ENCODE measurements at places on chromosomes 5 and 9. TPM values are rescaled to one million over a fixed set of nuclear protein-coding genes. Genes with fewer than 3 reads are reported as not detected.
A peak's percentile ranks its signal among the peaks of the same experiment; 100 is the strongest.

DNA sequence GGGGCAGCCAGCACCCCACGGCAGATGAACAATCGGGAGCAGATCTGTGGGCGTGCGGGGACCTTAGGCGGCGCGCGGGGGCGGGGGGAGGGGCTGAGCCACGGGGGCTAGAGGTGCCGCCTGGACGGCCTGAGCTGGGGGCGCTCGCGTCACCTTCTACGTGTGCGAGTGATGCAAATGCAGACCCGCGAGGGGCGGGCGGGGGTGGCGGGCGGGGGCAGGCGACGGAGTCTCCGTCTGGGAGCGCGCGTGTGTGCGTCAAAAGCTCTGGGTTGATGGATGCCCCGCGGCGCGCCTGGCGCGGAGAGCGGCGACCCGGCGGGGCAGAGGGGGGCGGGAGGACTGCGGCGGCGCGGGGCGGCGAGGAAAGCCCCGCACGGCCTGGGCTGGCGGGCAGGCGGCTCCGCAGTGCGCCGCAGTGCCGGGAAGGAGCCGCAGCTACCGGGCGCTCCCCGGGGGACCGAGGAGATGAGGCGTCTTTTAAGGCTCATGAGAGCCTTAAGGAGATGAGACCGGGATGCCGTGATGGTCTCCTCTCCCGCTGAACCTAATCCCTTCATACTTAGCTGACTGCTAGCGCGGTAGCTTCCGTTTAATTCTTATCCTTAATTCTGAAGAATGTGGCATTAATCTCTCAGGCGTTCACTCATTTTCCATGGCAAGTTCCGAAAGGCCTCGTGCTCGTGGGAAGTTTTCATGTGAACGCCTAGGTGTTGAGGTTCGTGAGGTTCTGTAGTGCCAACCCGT is 1.5 kb downstream of the SV2C start:
- DNase-seq = peak; percentile 15
- peak overlapping the region; percentile 31 for H3K4me3 ChIP-seq
- no peaks in the 10 kb centered on the region for H3K27me3 ChIP-seq
- H3K27ac ChIP-seq = no peak overlapping the region
- H3K36me3 ChIP-seq = no peaks in the 10 kb centered on the region
- H3K4me1 ChIP-seq = peaks cover 17% of the 10 kb centered on the region

GRCh38 chr9:73597771-73598170 is 446.1 kb downstream of the ANXA1 start:
- H3K4me1 ChIP-seq = no peaks in the 10 kb centered on the region
- H3K27me3 ChIP-seq = no peaks in the 10 kb centered on the region
- H3K36me3 ChIP-seq = no peaks in the 10 kb centered on the region
- H3K27ac ChIP-seq = no peak overlapping the region
- H3K4me3 ChIP-seq = no peak overlapping the region

DNA sequence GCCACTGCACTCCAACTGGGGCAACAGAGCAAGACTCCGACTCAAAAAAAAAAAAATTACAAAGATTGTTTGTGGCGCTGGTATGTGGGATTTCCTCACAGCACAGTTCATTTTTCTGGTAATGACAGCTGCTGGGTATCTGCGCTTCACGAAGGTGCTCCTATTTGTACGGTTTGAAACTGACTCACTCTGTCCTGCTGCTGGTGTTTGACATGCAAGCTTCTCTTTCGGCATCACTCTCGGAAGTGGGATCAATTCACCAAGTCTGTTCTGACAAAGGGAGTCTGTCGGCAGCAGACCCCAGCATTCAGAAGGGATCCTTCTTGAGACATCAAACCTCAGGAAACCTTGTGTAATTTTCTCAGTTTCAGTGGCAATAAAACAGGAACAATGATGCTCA is 26.3 kb downstream of the MAML1 start:
- no peak for DNase-seq
- no peak overlapping the region for H3K4me3 ChIP-seq
- peaks cover 37% of the 10 kb centered on the region for H3K4me1 ChIP-seq

GRCh38 chr9:95139126-95139525 is 178.4 kb downstream of the FANCC start:
- no peaks in the 10 kb centered on the region for H3K27me3 ChIP-seq
- H3K4me1 ChIP-seq = peaks cover 7% of the 10 kb centered on the region
- H3K36me3 ChIP-seq = no peaks in the 10 kb centered on the region
- no peak overlapping the region for H3K27ac ChIP-seq
- H3K4me3 ChIP-seq = no peak overlapping the region

- no peak for DNase-seq
- H3K27ac ChIP-seq = no peak overlapping the region
- no peaks in the 10 kb centered on the region for H3K4me1 ChIP-seq
- no peak overlapping the region for H3K4me3 ChIP-seq
- H3K27me3 ChIP-seq = no peaks in the 10 kb centered on the region
These were observed 156.3 kb downstream of the PARP8 start for GRCh38 chr5:50822761-50823160.

- no peaks in the 10 kb centered on the region for H3K36me3 ChIP-seq
- no peaks in the 10 kb centered on the region for H3K27me3 ChIP-seq
- H3K4me1 ChIP-seq = no peaks in the 10 kb centered on the region
- H3K4me3 ChIP-seq = no peak overlapping the region
These were observed 686.8 kb downstream of the KCTD16 start for GRCh38 chr5:144857454-144857853.

GRCh38 chr9:134824583-134824982 is 56.0 kb upstream of the FCN2 start:
- no peaks in the 10 kb centered on the region for H3K4me1 ChIP-seq
- no peak overlapping the region for H3K4me3 ChIP-seq
- no peaks in the 10 kb centered on the region for H3K27me3 ChIP-seq
- no peak for DNase-seq

DNA sequence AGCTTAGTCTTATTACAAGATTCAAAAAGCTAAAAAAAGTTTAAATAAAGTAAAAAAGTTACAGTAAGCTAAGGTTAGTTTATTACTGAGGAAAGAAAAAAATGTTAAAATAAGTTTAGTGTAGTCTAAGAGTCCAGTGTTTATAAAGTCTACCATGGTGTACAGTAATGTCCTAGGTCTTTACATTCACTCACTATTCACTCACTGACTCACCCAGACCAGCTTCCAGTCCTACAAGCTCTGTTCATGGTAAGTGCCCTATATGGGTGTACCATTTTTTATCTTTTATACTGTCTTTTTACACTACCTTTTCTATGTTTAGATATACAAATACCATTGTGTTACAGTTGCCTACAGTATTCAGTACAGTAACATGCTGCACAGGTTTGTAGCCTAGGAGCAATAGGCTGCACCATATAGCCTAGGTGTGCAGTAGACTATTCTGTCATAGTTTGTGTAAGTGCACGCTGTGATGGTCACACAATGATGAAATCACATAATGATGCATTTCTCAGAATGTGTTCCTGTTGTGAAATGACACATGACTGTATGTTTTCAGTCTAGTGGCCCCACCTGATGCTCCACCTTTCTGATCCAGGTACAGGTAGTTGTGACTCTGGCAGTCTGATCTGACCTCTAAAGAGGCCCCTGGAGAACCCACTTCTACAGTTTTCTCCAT is 45.7 kb downstream of the SNX18 start:
- DNase-seq = no peak
- no peaks in the 10 kb centered on the region for H3K27me3 ChIP-seq
- no peaks in the 10 kb centered on the region for H3K36me3 ChIP-seq
- no peaks in the 10 kb centered on the region for H3K4me1 ChIP-seq

DNA sequence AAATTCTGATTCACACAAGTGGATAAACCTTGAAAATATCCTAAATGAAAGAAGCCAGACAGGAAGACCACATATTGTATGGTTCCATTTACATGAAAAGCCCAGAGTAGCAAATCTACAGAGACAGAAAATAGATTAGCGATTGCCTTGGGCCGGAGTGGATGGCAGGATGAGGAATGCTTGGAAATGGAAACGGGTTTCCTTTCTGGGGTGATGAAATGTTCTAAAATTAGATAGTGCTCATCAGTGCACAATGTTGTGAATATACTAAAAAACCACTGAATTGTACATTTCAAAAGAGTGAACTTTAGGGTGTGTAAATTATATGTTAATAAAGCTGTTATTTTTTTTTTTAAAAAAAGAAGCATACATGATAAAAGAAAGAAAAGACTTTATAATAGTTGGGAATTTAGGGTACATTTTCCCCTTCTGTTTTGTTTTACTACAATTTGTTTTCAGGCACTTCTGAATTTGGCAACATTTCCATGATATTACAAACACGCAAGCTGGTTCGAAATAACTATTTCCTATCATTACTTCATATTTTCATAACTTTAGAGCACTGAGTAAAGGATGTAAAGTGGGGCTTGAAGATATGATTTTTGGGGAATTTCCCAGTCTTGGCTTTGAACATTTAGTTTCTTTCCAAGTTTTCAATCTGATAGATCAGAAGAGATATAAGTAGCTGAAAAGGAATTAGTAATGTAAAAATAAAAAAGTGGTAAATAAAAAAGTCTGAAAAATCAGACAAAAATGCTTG is 23.9 kb downstream of the SLC35A4 start:
- H3K36me3 ChIP-seq = no peaks in the 10 kb centered on the region
- no peak overlapping the region for H3K27ac ChIP-seq
- DNase-seq = no peak
- H3K4me1 ChIP-seq = peaks cover 7% of the 10 kb centered on the region

DNA sequence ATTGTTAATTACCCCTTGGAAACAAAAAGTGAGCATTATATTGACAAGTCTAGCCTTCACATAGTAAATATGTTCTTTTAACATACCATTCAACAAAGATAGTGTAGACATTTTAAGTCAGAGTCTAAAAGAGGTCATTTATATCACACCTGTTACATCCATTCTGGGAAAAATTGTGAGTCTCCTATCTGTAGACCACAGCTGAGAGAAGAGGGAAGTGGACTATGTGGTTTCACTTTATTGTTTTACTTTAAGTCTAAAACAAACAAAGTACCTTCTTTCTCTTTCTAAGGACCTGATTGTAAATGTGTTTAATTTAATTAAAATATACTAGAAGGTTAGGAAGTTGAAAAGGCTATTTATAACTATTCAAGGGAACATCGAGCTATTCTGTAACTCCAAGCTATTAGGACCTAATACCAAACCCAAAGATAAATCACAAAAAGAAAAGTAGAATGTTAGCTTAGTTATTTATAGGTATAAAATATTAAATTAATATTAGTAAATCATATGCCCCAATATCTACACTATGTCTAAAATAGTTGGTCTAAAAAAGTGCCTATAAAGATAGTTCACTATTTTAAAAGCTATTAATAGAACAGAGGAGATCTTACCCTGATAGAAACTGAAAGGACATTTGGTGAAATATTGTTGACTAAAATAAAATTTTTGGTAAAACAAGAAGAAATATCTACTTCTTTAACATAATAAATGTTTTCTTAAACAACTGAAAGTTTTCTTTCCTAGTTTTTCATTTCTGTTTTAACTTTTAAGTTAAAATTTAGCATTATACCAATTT is 134.9 kb downstream of the TMEM167A start:
- no peak for DNase-seq
- H3K4me1 ChIP-seq = no peaks in the 10 kb centered on the region
- no peak overlapping the region for H3K27ac ChIP-seq
- H3K27me3 ChIP-seq = no peaks in the 10 kb centered on the region

- peaks cover 12% of the 10 kb centered on the region for H3K4me1 ChIP-seq
- H3K36me3 ChIP-seq = no peaks in the 10 kb centered on the region
- peak; percentile 74 for DNase-seq
- H3K27ac ChIP-seq = peak overlapping the region; percentile 39
These were observed 6.1 kb downstream of the NOTCH1 start for GRCh38 chr9:136539427-136540421.

DNA sequence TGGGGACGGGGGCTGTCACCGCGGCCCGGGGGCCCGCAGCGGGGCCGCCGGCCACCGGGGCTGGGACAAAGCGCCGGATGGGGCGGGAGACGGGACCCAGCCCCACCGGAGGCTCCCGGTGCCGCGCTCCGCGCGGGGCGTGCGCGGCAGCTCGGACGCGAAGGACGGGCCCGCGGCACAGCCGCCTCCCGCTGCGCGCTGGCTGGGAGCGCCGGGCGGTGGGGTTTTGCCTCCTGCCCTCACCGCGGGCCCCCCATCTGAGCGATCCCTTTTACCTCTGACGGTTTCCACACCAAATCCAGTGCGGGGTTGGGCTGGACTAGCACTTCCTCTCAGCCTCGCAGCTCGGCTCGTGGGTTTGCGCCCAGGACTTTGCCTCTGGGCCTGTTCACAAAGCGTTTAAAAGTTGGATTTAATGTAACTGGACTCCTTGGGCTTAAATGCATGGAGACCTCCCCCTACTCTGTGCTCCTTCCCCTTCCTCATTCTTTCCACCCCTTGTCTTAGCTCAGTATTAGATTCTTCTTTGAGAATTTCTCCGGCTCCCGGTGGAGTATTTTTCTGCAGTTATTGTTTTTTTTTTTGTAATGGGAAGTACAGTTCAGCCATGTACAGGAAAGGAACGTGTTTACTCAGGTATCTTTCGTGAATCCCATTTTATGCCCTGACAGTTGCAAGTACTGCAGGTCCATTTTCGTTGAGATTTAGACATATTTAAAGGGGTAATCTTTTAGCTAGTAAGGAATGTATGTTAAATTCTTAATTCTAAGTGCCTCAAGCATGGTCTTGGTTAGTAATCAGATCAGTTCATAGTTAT is 691 bp downstream of the FCHO2 start:
- H3K4me3 ChIP-seq = peak overlapping the region; percentile 83
- H3K27me3 ChIP-seq = no peaks in the 10 kb centered on the region
- peak overlapping the region; percentile 100 for H3K27ac ChIP-seq
- DNase-seq = peak; percentile 72
- no peaks in the 10 kb centered on the region for H3K36me3 ChIP-seq

- H3K27ac ChIP-seq = peak overlapping the region; percentile 34
- H3K36me3 ChIP-seq = no peaks in the 10 kb centered on the region
- H3K27me3 ChIP-seq = no peaks in the 10 kb centered on the region
- DNase-seq = peak; percentile 52
- peaks cover 16% of the 10 kb centered on the region for H3K4me1 ChIP-seq
- no peak overlapping the region for H3K4me3 ChIP-seq
These were observed 11.2 kb downstream of the RCL1 start for GRCh38 chr9:4803670-4804530.

GRCh38 chr5:67255881-67256280 is 59.3 kb upstream of the CD180 start:
- H3K4me3 ChIP-seq = no peak overlapping the region
- H3K4me1 ChIP-seq = no peaks in the 10 kb centered on the region
- H3K27ac ChIP-seq = no peak overlapping the region

- H3K4me3 ChIP-seq = no peak overlapping the region
- no peaks in the 10 kb centered on the region for H3K36me3 ChIP-seq
- H3K4me1 ChIP-seq = no peaks in the 10 kb centered on the region
These were observed 119.5 kb downstream of the HMHB1 start for GRCh38 chr5:143931476-143931875.

DNA sequence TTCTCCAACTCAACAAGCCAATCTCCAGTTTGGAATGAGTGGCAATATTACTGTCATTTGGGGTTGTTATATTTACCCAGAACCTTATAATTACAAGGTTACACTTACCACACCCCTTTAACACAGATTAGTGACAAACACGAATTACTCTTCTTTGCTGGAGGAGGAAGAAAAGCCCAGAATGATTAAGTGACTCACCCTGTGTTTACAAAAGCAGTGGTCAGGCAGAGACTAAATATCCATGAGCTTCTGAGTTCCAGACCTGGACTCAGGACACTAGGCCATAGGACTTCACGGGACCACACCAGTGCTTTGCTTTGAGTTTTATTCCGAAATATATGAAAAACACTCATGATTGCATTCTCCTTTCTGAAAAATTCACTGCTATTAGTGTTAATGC is 370.8 kb downstream of the TLE1 start:
- H3K36me3 ChIP-seq = no peaks in the 10 kb centered on the region
- no peak overlapping the region for H3K4me3 ChIP-seq
- no peaks in the 10 kb centered on the region for H3K27me3 ChIP-seq
- DNase-seq = no peak
- no peak overlapping the region for H3K27ac ChIP-seq
- H3K4me1 ChIP-seq = no peaks in the 10 kb centered on the region

Gene CYLC2
- 20.5 TPM for total RNA-seq

Gene FAM163B
- total RNA-seq = 2.8 TPM

Gene FAM153A
- 104 TPM for total RNA-seq

Gene F2RL2
- total RNA-seq = not detected

Gene DDX4
- 85.8 TPM for total RNA-seq

Gene GABRA6
- 6.2 TPM for total RNA-seq

Gene BHMT2
- total RNA-seq = 10.1 TPM

Gene SV2C
- total RNA-seq = 0.87 TPM
